Osteocyte (in vitro differentiated cells): ENCODE measurements at places on chromosomes 11 and 22. TPM values are rescaled to one million over a fixed set of nuclear protein-coding genes. Genes with fewer than 3 reads are reported as not detected.

DNA sequence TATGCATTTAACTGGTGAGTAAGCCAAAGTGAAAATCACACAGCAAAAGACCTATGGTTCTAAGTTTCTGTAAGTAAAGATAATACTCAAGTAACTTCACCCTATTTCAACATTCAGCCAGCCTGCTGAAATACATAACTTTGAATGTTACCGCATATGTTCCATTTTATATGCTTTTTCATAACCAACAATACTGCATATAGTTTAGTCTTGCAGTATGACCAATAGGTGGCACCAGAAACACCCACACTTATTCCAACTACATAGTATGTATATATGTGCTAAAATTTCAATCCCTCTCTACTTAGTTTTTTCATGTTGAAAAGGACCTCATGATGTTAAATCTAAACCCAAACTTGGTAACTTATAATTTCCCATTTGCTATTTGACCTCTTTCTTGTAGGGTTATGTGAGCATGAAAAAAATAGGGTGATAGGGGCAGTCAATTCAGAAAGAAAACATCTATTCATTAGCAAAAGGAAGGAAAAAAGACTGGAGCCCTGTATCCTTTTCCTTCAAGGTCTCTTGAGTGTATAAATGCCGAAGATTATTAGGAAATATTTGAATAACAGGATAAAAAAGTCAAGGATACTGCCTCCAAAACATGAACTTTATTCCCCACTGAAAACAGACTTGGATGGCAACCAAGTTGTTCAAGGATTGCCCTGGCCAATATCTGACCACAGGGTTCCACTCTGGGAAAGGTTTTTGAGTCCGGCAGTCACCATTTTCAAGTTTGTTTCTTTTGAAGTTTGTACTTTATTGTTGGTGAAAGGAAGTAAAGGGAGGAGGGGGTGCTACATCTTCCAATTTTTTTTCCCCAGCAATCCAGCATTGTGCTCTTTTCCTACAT, 23.8 kb upstream of the FZD4 start:
- no peak overlapping the region for H3K27ac ChIP-seq
- no peak for DNase-seq
- H3K27me3 ChIP-seq: no peaks in the 10 kb centered on the region

DNA sequence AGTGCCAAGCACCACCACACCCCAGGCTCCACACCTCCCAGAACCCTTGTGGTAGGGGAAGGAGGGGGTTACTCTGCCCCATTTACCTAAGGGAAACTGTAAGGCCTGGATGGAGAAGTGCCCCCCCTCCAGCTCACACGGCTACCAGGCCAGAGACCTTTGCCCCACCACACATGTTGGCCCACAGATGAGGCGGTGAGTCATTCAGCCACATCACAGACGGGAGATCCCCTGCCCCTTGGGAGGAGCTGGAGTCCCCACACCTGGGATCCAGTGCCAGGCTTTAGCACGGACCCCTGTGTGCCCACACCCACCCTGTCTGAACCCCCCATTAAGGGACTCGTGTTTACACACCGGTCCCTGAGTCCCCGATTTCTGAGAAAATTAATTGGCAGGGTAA, 24.9 kb downstream of the CDKN1C start:
- H3K27me3 ChIP-seq: peaks cover 39% of the 10 kb centered on the region
- no peak for DNase-seq
- no peak overlapping the region for H3K27ac ChIP-seq
- no peaks in the 10 kb centered on the region for H3K36me3 ChIP-seq
- no peaks in the 10 kb centered on the region for H3K4me1 ChIP-seq

DNA sequence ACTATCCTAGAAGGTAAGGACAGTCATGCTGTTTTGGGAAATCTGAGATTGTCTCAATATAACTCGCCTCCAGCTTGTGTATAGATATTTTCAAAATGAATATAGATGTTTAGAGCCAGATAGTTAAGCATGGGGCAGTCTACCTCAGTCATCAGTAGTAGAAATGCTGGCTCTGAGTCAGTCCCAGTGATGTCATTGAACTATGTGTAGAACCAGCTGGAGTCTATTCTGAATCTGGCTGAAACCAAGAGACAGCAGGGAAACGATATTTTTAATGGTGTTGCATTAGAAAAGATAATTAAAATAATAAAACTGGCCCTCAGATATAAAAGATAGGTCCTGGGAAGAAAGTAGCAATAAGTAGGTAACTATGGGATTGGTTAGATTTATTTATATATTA, 25.9 kb downstream of the PIWIL4 start:
- H3K4me3 ChIP-seq: no peak overlapping the region
- H3K27ac ChIP-seq: no peak overlapping the region
- H3K36me3 ChIP-seq: peaks cover 11% of the 10 kb centered on the region
- H3K4me1 ChIP-seq: no peaks in the 10 kb centered on the region

DNA sequence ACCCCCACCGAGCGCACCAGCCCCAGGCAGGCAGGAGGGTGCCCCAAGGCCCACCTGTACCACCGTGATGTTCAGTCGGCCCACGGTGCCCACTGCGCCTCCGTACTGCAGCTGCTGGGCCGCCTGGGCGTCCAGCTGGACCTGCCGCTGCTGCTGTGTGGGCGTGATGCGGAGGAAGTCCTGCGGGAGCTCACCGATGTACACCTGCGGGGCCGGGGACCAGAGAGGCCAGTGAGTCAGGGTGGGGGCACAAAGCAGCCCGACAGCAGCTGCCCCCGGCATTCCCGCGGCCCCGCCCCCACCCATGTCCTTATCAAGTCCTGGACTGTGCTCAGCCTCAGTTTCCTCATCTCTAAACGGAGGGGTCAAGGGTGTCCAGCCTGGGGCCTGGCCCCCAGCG, 13.8 kb downstream of the TOLLIP start:
- no peak for DNase-seq
- no peak overlapping the region for H3K4me3 ChIP-seq
- H3K27me3 ChIP-seq: no peaks in the 10 kb centered on the region

- peaks cover 61% of the 10 kb centered on the region for H3K27me3 ChIP-seq
- no peak overlapping the region for H3K27ac ChIP-seq
- H3K36me3 ChIP-seq: no peaks in the 10 kb centered on the region
- no peaks in the 10 kb centered on the region for H3K4me1 ChIP-seq
These were observed 13.0 kb upstream of the VPS37C start for GRCh38 chr11:61174273-61174672.

DNA sequence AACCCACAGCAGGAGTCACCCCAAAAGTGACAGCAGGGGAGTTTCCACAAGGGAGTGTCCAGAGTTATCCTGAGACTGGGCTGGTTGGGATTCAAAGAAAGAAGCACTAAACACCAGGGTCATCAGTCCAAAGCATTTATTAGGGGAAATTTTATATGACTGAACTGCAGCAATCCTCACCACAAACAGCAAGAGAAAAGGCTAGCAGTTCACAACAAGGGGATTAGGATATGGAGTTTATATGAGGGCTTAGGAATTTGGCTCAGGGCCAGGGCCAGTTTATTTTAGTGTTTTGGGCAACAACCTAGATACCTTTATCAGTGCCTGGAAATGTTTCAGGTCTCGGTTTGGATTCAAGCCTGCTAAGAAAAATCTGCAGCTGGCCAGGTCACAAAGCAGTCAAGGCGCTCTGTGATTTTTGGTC, 4.6 kb upstream of the TMEM126A start:
- peaks cover 4% of the 10 kb centered on the region for H3K4me1 ChIP-seq
- peaks cover 56% of the 10 kb centered on the region for H3K27me3 ChIP-seq
- H3K36me3 ChIP-seq: peaks cover 10% of the 10 kb centered on the region
- DNase-seq: no peak

- no peak overlapping the region for H3K4me3 ChIP-seq
- no peak overlapping the region for H3K27ac ChIP-seq
- peaks cover 11% of the 10 kb centered on the region for H3K4me1 ChIP-seq
- no peaks in the 10 kb centered on the region for H3K36me3 ChIP-seq
- H3K27me3 ChIP-seq: no peaks in the 10 kb centered on the region
- DNase-seq: no peak
These were observed 48.8 kb downstream of the TRIM44 start for GRCh38 chr11:35711173-35711910.

DNA sequence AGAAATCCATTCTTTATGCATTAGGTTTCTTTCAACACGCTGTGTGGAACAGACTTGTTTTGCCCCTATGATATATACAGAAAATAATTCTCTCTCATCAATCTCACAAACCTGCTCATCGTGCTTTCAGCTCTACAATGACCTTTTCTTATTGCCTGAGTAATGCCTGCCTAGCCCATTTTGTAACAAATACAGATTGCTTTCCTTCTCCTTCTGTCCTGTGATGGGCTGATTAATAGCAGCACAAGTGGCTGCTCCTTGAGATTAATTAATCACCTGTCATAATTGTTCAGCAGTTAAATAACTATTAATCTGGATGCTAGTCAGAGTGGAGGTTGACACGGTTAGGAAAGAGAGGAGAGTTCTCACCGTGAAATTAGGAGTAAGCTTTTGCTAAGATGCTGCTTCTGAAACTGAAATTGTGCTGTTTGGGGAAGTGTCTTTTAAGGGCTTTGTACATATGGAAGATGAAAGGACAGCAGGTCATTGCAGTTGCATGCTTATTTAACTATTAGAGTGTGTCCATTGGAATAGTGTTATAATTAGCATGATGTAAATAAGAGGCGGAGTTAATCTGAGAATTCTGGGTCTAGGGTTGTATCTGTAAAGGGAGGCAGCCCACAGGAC, 1430.5 kb downstream of the FAM181B start:
- no peak overlapping the region for H3K4me3 ChIP-seq
- no peaks in the 10 kb centered on the region for H3K27me3 ChIP-seq
- H3K27ac ChIP-seq: no peak overlapping the region
- DNase-seq: no peak

DNA sequence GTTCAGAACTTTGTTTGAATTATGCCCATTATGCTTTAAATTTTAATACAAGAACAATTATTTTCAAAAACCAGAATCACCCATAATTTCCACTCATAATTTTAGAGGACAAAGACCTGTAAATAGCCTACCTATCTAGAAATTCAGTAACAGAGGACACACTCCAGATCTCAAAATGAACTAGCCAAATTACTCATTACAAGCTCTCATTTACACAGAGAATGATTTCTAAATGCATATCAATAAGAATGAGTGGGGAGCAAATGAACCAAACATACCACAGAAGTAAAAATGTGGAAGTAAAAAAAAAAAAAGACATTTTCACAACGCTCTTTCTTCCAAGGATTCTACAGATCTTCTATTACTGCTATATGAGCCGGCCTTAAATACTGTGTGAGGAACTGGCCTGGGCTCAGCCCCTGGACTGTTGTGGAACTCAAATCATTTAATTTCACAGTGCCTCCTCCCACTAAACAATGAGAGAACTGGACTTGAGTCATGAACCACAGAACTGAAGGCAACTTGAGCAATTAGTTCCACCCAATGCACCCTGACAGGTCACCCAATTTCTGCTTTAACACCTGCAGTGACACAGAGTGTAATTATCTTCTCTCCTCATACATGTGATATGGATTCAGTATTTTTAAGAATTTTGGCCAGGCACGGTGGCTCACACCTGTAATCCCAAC, 8.0 kb downstream of the MRTFA start:
- no peak overlapping the region for H3K4me3 ChIP-seq
- no peaks in the 10 kb centered on the region for H3K36me3 ChIP-seq
- no peak for DNase-seq
- H3K27ac ChIP-seq: peak overlapping the region; percentile 21
- peaks cover 48% of the 10 kb centered on the region for H3K4me1 ChIP-seq
- H3K27me3 ChIP-seq: no peaks in the 10 kb centered on the region

DNA sequence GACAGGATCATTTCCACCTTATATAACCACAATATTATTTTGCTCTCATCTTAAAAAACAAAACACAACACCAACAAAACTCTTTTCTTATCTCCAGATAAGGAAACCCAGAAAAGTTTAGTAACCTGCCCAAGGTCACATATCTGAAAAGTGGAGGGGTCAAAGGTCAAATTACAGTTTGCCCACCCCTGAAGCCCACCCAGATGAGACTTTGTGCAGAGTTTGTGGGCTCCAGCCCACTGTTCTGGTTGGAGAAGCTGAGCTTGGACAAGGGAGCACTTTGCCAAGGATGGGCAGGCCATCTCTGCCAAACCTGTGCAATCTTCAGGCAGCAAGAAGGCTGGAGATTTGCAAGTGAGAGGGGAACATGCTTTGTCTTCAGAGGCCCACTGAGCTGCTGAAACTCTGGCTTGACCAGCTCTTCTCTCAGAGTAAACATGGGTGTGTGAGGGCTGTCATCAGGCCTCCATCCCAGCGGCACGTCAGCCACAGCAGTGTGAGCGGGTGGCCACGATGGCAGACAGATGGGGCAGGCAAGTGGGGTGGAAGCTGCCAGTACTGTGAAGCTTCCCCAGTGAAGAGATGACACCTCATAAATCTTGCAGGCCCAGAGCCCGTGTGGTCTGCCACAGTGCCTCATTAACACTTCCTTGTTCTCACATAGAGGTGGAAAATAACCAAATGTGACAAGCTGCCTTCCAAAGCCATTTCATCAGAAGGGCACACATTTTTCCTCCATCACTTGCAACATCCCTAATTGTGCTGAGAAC, 111.8 kb downstream of the CCDC81 start:
- peaks cover 2% of the 10 kb centered on the region for H3K36me3 ChIP-seq
- H3K4me3 ChIP-seq: no peak overlapping the region
- peak overlapping the region; percentile 95 for H3K27ac ChIP-seq
- peaks cover 68% of the 10 kb centered on the region for H3K4me1 ChIP-seq

DNA sequence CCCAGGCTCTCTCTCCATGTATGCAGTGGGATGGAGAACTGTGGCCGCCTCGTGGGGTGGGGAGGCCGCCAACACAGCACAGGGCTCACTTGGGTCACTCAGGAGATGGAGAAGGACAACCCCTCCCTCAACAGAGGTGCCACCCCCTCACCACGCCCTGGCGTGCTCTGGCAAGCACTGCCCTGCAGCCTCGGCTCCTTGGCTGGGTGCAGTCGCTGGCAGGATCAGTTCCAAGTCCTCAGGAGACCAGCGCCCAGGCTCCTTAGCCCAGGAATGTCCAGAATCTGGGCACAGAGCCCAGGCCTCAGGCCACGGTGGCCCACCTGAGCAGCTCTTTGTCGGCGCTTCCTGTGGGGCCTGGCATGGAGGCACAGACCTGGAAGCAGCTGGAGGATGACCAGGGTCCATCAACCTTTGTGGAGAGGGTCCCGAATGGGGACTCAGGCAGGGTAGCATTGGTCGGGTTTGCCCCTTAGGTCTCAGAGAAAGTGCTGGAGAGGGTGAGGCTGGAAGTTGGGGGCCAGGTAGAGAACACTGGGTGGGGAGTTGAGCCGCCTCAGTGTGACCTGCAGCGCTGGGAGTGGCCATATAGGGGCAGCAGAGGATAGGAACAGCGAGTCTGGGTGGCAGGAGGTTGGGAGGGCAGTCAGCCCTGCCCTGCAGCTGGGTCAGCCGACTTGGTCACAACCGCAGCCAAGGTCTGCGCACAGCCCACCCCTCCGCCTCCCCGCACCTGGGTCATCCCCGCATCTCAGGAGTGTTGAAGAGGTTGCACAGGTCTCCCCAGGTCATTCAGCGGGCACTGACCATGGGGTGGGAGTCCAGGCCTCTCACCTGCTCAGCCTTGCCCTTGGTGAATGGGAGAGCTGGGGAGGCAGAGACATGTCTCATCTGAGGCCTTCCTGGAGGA, 8.2 kb downstream of the SUSD2 start:
- peaks cover 27% of the 10 kb centered on the region for H3K4me1 ChIP-seq
- peak overlapping the region; percentile 52 for H3K27ac ChIP-seq
- H3K27me3 ChIP-seq: no peaks in the 10 kb centered on the region
- peak; percentile 88 for DNase-seq

PRPF19 gene
- total RNA-seq: 78.0 and 78.2 TPM in 2 replicates
